Fibroblast of skin of right biceps (primary cell): ENCODE measurements at places on chromosomes 5 and 9.
A peak's percentile ranks its signal among the peaks of the same experiment; 100 is the strongest.

GRCh38 chr9:94786586-94786985 lies 60.1 kb downstream of the AOPEP start:
- no peak for DNase-seq

DNA sequence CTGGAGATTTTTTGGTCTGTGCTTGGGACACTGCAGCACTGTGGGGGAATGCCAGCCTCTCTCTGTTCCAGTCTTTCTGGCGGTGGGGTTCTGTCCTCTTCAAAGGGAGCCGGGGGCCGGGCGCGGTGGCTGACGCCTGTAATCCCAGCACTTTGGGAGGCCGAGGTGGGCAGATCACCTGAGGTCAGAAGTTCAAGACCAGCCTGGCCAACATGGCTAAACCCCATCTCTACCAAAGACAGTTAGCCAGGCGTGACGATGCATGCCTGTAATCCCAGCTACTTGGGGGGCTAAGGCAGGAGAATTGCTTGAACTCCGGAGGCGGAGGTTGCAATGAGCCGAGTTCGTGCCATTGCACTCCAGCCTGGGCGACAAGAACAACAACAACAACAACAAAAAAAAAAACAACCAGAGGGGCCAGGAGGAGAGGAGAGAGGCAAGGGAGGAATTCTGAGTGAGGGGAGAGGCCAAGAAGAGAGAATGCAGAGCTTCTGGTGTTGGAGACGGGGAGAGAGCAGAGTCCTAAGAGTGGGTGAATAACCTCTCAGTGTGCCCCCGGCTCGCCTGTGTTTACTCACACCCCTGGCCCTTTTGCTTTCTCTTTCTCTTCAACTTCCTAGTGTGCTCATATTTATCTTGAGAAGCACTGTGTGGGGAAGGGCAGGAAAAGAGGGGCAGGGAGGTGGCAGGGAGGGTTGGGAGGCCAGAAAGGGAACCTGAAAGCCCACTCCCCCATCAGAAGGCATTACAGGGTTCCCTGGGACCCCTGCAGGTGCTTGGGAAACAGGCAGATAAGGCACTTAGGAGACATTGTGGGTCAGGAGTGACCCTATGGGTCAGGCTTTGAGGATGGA lies 3.2 kb upstream of the SET start:
- no peak for DNase-seq

DNA sequence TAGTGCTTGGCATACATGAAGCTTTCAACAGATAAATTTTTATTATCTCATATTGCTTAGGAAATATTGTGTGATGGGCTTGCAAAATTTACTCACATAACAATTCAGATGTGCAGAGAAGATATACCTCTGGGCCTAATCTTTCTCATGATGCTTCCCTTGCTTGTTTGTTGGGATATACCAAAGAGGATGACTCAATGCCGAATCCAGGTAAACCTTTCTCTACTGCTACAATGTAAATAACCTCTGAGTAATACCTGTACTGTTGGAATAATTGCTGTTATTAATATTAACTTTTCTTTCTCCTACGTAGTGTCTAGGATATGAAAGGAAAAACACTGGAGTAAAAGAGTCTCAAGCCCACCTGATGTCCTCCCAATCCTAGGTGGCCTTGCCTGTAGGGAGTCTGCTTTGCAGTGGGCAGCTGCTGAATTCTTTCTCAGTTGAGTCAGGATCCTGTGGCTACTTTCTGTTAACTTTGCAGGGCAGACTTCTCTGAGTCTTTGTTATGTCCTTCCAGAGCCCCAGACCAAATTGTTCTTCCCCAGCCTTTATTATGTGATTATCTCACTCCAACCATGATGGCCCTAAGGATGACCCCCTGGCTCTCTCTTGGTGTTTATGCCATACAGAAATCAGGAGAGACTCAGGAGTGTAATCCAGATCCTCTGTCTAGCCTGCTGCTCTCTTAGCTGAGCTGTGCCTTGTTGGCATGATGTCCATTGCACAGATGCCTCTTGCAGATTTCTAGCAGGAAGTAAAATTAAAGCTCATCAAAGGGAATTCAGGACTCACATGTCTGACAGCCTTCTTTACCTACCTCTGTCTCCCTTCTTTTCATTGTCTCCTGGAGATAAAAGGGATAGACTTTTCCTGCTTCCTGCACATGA lies 208.1 kb downstream of the SNX18 start:
- DNase-seq = peak; percentile 24

DNA sequence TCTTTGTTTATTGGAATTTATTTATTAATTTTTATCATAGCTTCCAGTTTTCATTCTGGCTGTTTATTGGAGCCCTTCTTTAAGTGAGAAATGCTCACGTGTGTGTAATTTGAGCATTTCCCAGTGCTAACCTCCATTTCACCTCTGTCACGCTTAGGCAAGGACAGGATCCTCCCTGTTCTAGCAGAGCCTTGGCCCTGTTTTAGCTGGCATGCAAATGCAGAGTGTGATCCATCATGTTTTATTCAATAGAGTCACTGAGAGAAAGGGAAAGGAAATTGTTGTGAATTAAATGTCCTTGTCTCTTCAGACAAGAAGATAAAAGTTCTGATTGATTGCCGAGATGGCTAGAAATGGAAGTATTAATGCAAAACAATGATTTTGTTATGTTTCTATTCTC lies 137.3 kb upstream of the ACO1 start:
- no peak for DNase-seq

DNA sequence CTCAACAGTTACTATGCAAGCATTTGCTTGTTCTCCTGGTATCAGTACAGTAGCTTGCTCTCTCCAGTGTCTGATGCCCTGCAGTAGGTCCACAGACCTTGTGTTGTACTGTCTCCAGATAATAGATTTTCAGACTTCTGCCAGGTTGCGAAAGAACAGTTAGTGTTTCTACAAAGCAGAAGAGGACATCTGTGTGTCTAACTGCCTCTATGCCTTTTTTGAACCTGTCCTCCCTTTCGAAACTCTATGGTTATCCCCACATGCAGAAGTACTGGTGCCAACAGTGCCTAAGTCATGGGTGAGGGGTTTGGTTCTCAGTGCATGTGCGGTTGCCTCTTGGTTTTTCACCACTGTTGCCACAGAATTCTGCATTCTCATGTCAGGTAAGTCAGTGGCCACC lies 45.9 kb downstream of the KCNN2 start:
- no peak for DNase-seq

DNA sequence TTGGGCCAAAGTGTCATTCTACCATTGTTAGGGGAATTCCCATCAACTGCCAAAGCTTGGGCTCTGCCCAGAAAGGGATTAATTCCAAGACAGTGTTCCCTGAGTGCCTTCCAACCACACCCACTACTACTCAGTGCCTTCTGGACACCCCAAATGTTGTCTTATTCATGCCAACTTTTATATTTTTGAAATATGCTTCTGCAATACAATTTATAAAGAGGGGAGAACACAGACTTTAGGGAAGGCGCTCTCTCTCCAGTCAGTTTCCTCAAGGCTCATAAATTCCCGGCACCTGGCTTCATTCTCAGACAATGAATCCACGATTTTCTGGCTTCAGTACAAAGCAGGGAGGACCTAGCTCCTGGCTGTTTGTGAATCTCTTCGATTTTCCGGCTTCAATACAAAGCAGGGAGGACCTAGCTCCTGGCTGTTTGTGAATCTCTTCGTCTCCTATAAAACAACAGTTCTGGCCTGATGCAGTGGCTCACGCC lies 120.1 kb upstream of the MYO10 start:
- DNase-seq = peak; percentile 22

DNA sequence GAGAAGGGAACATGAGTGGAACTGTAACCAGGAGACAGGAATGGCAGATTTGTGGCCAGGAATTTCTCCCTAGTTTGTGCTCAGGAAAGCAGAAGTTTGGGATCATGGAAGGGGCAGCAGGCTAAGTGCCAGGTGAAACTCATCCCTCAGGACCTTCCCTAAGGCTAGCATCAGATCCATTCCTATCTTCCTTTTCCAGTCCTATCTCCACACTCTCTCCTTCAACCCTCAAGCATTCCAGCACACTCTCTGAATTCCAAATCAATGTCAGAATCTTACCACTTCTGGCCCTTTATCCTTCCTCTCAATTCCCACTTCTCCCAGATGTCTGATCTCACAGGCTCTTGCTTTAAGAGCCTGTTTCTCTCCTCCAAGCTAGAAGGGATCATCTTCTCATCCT lies 53.2 kb upstream of the GRIA1 start:
- no peak for DNase-seq

- peak; percentile 63 for DNase-seq
Measured at GRCh38 chr9:115291841-115292240, 173.9 kb upstream of the TNC start.

DNA sequence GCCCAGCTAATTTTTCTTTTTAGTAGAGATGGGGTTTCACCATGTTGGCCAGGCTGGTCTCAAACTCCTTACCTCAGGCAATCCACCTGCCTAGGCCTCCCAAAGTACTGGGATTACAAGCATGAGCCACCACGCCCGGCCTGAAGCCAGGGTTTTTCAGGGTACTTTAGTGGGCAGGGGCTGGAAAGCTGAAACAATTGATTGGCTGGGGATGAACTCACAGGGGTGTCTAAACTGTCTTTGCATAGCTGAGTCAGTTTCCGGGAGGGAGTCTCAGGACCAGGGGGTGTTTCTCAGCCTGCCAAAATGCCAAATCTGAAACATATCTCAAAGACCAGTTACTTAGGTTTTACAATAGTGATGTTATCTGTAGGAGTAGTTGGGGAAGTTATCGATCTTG lies 46.1 kb downstream of the PRUNE2 start:
- DNase-seq = no peak

DNA sequence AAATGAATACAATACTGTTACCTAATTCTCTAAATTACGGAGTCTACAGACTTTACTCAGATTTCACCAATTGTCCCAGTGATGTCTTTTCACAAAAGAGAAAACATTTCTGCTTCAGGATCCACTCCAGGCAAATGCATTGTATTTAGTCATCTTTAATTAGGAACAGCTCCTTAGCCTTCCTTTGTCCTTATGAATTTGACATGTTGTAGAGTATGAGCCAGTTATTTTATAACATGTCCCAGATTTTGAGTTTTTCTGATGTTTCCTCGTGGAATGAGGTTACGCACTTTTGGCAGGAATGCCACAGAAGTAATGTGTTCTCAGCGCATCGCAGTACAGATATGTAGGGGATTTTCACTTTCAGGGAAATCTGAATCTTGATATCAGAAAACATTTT lies 10.5 kb downstream of the HABP4 start:
- peak; percentile 69 for DNase-seq

DNA sequence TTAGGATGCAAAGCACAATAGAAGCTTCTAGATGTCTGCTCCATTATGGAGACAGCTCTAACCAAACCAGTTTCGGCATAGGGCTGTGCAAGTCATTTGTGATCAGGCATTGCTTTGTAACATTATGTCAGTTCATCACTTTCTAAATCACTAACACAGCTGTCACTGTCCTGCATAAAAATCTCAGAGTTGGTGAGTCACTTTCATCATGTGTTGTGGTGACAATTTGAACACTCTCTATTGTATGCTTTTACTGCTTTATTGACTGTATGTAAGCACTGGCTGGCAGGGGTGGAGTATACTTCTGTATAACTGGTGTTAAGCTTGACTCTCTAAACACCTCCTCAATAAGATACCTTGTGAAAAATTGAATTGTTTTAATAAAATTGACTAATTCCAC lies 77.9 kb downstream of the SLCO4C1 start:
- DNase-seq = no peak

DNA sequence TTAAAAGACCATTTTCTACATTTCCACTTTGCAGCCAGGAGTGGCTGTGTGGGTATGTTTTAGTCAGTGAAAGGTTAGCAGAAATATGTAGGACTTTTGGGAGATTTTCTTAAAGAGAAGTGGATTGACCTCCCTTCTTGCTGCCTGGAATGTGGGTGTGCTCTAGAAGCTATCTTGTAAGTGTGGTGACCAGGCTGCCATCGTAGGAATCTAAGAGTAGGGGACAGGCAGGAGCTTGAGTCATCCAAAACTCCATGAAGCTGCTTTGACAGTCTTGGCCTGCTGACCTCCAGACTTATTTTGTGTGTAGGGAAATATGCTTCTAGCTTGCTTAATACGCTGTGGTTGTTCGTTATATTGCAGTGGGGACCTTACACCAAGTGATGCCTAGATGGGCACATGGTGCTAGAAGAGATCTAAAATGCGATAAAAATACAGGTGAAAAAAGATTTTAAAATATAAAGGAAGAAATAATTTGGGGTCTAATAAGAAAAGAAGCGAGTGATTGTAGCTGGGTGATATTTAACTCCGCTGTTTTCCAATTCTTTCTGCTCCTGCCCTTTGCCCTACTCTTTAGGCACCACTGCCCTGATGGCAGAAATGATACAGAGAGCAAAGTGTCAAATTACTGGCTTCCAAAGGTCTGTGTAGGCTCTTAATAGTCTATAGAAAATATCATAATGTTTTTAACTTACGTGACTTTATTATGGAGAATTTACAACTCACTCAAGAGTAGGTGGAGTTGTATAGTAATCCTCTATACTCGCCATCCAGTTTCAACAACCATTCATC lies 298.2 kb upstream of the ZNF608 start:
- DNase-seq = peak; percentile 40

- no peak for DNase-seq
Measured at GRCh38 chr9:99038484-99038820, 66.5 kb upstream of the TGFBR1 start.

GRCh38 chr9:121700832-121701419 lies 49.5 kb downstream of the DAB2IP start:
- DNase-seq = no peak

GRCh38 chr5:111829701-111830100 lies 72.7 kb upstream of the NREP start:
- peak; percentile 95 for DNase-seq

GRCh38 chr9:18684593-18685317 lies 210.8 kb downstream of the ADAMTSL1 start:
- DNase-seq = no peak

DNA sequence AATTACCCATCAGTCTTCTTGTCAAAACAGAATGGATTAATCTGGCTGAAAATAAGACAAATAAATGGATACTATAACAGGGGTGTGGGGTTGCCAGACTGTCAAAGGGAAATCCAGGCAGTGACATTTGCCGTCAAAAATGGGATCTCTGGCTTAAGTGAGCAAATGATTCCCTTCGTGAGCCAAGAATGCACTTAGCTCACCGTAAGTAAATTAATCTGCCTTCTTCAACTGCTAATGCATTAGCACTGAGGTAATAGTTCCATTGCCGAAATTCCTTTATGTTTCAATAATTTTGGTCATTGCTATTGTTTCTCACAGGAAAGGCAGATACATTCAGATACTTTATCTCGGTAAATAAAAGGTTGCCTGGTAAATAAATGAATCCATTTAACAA lies 377.8 kb downstream of the KIAA0825 start:
- peak; percentile 19 for DNase-seq

DNA sequence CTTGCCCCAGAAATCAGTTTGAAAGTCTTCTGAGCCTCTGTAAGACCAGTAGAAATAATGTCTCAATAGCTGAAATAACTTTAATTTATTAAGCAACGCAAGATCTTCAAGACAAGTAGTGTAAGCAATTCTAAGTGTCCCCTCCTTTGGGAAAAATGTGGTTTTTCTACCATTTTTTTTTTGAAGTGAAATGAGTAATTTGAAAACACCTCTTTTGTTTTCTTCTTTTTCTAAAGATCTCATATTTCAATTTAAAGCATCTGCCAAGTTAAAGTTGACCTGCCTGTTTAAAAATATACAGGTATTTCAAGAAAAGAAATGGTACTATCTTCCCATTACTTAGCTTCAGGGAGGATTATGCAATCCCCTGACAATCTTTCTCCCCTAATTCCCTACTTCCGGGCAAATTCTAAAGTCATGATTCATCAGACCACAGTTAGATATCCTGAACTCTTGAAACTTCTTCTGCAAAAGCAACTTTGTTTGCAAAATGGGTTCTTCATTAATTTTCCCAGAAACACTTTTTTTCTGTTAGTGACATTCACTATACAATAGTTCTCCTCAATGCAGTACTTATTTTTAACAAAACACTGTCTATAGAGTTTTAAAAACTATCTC lies 7.8 kb upstream of the ANXA1 start:
- peak; percentile 91 for DNase-seq

GRCh38 chr5:91061946-91062562 lies 321.1 kb downstream of the ARRDC3 start:
- DNase-seq = no peak
